Putamen (tissue), 1 donor: ENCODE measurements at places on chromosomes 6 and 20.

GRCh38 chr20:37314099-37314498, 24.6 kb downstream of the MANBAL start:
- no peak for DNase-seq

DNA sequence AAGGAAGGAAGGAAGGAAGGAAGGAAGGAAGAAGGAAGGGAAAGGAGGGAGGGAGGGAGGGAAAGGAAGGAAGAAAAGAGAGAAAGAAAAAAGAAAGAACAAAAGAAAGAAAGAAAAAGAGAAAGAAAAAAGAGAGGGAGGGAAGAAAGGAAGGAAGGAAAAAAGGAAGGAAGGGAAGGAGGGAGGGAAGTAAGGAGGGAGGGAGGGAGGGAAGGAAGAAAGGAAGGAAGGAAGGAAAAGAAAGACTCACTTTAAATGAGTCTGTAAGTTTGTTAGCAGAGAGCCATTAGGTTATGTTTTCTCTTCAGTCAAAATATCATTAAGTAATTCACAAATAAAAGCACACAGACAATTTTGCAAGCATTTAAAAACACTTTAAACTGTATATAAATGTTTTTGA, 44.0 kb upstream of the SASH1 start:
- DNase-seq, result no peak

DNA sequence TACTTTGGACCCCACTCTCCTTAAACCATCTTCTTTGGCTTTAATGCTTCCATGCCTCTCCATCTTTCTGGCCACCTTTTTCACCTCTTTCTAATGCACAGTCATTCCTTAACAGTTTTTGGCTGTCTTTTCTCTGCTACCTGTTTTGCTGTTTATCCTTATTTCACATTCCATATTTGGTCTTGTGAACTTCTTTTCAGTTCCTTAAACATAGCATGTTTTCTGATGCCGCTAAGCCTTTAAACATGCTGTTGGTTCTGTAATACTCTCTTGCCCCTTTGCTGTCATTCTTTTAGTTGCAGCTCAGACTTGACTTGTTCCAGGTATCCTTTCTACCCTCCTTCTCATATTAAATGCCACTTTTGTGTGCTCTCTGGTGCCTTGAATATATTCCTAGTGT, 35.8 kb downstream of the TOP1 start:
- no peak for DNase-seq

DNA sequence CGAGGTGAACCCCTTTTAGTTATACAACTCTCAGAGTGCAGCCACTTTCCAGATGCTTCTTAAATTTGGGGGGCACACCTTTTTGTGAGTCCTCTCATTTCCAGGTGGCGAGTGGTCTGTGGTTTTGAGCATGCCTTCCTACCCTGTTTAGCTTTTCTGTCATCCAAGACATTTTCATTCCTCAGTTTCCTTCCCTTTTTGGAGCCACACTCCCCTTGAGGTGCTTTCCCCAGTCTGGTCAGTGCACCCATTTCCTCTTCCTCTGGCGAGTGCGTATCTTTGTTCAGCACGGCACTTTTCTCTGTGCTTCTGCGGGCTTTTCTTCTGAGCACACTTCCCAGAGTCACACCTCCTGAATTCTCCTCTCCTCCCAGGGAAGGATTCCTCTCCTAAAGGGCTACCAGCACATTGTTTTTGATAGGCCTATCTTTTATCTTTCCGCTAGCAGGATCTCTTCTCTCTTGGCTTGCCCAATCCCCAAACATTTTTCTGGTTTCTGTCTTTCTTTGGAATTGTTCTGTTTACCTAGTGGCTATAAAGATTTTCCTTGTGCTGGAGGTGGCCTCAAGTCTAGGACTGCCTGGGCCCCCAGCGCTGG, 1.4 kb downstream of the PHF20 start:
- DNase-seq, result peak; percentile 19

- no peak for DNase-seq
Observed at GRCh38 chr20:20520776-20521175, 152.9 kb downstream of the INSM1 start.

DNA sequence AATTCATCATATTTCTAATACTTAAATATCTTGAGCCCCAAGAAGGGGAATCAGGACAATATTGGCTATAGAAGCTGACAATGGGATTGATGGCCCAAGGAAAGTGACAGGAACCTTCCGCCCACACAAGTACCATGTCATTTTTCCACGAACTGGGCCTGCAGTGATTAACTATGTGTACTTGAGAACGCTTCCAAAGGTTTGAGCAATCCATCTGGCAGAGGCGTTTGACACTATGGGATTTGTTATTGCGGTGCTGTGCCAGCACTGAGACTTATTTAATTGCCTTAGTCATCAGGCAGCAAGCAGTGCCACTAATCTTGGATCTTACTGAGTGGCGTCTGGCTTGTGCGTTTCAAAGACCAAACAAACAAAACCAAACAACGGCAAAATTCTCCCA, 135.6 kb upstream of the UST start:
- DNase-seq, result peak; percentile 34

GRCh38 chr20:1887321-1887720, 7.9 kb upstream of the SIRPA start:
- DNase-seq, result no peak

DNA sequence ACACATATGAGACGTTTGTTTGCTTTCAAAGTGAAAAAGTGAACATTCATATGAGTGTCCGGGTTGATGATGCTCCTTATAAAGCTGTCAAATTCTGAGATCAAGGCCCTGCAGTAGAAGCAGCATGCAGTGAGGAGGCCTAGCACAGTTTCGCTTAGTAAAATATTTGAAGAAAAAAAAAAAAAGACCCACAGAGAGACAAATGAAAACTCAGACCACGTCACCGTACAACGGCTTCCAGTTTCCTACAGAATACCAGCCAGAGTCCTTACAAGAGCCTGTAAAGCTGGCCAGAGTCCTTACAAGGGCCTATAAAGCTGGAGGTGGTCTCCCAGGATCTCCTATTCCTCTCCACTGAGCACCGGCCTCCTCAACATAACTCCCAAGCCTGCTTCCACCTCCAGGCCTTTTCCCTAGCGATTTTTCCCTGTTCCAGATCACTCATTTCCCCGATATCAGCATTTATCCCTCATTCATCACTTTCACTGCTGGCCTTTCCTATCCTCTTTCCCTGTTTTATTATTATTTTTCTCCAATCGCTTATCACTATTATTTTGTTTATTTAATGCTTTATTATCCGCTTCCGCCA, 1.5 kb upstream of the HMGN4 start:
- DNase-seq, result peak; percentile 50

DNA sequence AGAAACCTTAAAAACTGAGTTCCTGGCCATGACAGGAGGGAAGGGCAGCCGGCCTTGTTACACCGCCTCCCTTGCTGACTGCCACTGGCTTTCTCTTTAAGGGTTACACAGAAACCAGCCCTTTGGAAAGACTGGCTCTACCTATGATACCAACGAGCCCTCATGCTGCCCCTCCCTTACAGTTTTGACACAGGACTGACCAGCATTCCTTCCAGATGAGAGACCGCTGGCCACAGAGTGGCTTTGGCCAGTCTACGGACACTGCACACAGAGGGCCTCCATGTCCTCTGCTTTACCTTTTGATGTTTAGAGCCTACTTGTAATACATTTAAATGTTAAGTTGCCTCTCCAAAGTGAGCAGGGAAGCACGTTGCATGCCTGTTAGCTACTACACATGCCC, 243.2 kb upstream of the GMDS start:
- DNase-seq, result no peak

- DNase-seq, result no peak
Observed at GRCh38 chr6:35021004-35021403, 120.1 kb downstream of the TCP11 start.

- DNase-seq, result no peak
Observed at GRCh38 chr6:24064106-24064505, 61.9 kb upstream of the NRSN1 start.

DNA sequence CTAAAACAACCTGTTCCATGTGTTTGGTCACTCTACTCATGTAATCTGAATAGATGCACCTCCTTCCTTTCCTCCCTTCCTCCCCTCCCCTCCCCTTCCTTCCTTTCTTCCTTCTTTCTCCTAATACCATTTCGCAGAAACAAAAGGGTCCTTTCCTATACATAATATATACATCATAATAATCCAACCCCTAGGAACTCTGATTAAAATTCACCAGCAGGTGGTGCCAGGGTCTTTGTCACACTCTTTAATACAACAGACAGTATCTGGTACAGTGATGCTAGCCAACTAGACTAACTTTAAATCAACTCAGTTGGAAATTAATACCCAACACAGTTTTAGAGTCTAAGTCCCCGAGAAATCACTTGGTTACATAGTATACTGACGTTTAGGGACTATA, 181.2 kb upstream of the SHLD1 start:
- no peak for DNase-seq
